Activated CD8-positive, alpha-beta memory T cell treated with anti-CD3 and anti-CD28 coated beads for 48 hours (primary cell): ENCODE measurements at places on chromosomes 16 and 17.

- DNase-seq, result no peak
These were observed 5.7 kb downstream of the DLG4 start for GRCh38 chr17:7213895-7214299.

DNA sequence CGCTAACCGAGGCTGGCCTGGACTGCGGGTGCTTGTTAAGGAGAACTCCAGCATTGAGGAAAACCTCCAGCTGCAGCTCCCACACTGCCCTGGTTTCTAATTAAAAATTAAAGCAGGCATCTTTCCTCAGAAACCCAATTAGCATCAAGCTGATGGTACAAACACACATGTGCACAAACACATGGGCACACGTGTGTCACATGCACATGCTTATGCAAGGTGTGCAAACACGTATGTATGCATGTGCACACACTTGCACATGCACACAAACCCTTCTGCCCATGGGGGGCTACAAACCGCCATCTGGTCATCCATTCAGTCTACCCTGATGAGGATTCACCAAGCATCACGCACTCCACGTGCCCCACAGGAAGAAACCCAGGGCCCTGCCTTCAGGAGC, 182.5 kb downstream of the ZNF423 start:
- no peak for DNase-seq

GRCh38 chr17:76263896-76264295, 1.3 kb upstream of the UBALD2 start:
- DNase-seq, result no peak

DNA sequence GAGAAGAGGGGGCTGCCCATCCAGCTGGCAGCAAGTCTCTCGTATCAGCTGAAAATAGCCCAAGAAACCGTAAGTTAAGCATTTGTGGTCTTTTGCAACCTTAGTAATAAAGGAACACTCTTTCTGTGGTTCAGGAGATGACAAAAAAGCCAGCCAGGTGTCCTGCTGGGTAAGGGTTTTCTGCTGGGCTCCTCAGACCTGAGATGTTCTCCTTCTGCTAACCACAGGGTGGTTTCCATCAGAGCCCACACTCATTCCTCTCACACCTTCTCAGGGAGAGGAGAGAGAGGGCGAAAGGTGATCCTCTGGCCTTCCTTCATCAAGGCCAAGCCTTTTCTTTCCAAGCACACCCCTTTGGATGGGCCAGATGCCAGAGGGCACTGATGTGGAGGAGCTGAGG, 70.7 kb downstream of the TEX14 start:
- no peak for DNase-seq

DNA sequence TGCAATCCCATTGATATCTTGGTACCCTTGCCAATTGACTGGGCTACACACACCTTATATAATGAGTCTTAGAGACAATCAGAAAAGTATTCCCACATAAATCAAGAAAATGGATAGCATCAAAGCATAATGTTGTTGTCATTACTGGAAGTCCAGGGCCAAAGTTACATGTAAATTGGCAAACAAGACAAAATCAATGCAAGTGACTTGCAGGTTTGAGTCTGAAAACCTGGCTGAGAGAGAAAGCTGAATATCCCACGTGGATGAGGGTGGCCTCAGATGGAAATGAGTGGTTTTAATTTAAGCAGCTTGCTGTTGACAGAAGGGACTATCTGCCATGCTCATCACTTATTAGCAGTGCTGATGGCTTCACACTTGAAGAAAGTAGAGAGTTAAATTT, 324.0 kb upstream of the MON1B start:
- no peak for DNase-seq

GRCh38 chr16:15648135-15648730, 1.8 kb upstream of the NDE1 start:
- DNase-seq, result no peak

DNA sequence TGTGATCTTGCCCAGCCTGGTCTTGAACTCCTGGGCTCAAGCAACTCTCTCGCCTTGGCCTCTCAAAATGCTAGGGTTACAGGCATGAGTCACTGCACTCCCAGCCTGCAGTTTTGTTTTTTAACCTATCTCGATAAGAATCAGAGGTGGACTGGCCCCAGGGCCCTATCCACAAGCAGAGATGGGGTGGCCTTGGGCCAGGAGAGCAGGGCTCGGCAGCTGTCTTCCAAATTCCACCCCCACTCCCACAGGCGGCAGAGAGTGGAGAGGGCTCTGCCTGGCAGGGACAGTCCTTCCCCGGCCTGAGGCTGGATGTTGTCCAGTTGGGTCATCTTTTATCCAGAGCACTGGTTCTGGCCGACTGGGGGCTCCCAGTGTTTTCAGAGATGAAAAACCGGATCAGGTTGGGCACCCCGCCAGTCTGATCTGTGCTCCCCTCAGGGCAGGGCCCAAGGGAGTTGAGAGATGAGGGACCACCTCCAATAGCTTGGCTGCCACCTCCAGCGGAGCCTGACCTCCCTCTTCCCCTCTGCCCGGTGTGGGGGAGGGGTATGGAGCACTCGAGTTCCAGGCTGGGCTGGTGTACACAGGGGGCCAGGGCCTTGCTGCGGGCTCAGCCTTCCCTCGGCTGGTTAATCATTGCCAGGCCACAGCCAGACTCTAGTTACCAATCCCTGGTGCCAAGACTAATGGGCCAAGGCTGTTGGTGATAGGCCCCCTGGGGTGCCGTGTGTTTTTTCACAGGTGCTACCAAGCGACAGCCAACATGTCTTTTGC, 30.3 kb upstream of the MYO15B start:
- no peak for DNase-seq

DNA sequence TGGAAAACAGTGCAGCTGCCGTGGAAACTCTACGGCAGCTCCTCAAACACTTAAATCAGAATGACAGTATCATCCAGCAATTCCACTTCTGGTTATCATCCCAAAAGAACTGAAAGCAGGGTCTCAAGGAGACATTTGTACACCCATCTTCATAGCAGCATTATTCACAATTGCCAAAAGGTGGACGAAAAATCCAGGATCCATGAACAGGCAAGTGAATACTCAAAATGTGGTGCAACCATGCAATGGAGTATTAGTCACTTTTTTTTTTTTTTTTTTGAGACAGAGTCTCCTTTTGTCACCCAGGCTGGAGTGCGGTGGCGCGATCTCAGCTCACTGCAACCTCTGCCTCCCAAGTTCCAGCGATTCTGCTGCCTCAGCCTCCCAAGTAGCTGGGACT, 10.6 kb upstream of the AATK start:
- no peak for DNase-seq

- DNase-seq, result no peak
These were observed 15.1 kb upstream of the PITPNM3 start for GRCh38 chr17:6571452-6571781.

- no peak for DNase-seq
These were observed 30.6 kb downstream of the PIGL start for GRCh38 chr17:16247586-16247984.

DNA sequence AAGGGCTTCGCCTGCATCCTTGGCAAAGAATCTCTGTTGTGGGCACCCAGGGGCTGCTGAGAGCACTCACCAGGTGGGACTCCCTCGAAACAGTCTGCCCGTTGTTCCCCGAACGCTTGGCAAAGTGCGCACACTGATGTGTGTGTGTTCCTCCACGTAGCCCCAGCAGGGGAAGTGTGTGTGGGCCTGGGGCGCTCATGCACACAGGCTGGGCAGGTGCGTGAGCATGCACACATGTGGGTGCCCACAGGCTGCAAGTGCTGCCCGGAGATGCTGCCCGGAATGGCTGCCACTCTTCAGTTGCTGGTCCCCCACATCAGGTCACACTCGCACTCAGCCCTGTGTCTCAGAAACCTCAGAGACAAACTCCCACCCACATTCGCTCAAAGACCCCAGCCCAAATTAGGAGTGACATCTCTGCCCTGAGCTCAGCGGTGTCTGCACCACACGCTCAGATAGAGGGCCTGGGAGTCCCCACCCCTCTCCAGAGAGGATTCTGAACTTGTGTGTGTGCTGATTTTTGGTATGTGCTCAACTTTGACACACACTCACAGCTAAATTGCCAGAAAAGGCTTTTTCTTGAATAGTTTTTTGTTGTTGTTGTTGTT, 119.4 kb downstream of the MGAT5B start:
- no peak for DNase-seq

DNA sequence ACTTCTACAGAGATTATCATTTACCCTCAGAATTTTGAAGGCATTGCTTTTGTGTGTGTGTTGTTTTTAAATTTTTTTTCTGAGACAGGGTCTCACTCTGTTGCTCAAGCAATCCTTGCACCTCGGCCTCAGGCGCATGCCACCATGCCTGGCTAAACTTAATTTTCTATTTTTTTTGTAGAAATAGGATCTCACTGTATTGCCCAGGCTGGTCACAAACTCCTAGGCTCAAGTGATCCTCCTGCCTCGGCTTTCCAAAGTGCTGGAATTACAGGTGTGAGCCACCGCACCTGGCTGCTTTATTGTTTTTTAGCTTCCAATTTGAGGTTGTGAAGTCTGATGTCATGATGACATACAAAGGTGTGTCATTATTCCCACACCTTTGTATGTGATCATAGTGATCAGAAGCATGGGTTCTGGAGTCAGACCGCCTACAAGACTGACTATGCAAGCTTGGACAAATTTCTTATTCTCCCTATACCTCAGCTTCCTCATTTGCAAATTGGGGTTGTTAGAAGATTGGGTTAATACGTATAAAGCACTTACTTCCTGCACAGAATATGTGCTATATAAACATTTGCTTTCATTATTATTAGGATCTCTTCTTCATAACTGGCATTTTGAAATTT, 5.8 kb downstream of the SEPHS2 start:
- no peak for DNase-seq

DNA sequence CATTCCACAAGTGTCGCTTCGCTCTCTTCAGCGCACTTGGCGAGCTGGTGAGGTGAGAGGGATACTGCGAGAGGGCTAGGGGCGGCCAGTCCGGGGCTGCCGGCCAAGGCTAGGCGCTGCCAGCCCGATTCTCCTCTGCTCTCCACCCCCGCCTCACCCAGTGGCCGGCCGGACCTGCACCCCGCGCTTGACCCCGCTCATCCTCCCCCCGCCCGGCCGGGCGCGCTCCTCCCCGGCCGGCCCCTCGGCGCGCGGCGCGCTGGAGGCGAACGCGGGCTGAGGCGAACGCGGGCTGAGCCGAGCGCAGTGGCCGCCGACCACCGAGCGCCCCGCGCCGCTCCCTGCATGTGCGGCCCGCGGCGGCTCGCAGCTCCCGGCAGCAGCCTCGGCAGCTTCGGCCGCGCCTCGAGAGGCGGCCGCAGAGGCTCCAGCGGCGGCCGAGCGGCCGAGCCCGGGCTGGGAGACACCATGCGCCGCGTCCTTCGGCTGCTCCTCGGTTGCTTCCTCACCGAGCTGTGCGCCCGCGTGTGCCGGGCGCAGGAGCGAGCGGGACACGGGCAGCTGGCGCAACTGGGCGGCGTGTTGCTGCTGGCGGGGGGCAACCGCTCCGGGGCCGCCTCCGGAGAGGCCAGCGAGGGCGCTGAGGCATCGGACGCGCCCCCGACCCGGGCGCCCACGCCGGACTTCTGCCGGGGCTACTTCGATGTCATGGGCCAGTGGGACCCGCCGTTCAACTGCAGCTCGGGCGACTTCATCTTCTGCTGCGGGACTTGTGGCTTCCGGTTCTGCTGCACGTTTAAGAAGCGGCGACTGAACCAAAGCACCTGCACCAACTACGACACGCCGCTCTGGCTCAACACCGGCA, at the start of gene SHISA9:
Gene SHISA9 (plus strand): TSS at position 2 of the 865 bp plus-strand sequence.
- no peak for DNase-seq

GRCh38 chr16:28058839-28059589, 4.5 kb downstream of the GSG1L start:
- DNase-seq, result no peak

- no peak for DNase-seq
These were observed 25.8 kb downstream of the SAP30BP start for GRCh38 chr17:75692976-75693375.

GRCh38 chr17:17533901-17534441, 37.8 kb upstream of the RASD1 start:
- no peak for DNase-seq

- no peak for DNase-seq
These were observed 19.2 kb upstream of the PITPNM3 start for GRCh38 chr17:6575596-6575988.

DNA sequence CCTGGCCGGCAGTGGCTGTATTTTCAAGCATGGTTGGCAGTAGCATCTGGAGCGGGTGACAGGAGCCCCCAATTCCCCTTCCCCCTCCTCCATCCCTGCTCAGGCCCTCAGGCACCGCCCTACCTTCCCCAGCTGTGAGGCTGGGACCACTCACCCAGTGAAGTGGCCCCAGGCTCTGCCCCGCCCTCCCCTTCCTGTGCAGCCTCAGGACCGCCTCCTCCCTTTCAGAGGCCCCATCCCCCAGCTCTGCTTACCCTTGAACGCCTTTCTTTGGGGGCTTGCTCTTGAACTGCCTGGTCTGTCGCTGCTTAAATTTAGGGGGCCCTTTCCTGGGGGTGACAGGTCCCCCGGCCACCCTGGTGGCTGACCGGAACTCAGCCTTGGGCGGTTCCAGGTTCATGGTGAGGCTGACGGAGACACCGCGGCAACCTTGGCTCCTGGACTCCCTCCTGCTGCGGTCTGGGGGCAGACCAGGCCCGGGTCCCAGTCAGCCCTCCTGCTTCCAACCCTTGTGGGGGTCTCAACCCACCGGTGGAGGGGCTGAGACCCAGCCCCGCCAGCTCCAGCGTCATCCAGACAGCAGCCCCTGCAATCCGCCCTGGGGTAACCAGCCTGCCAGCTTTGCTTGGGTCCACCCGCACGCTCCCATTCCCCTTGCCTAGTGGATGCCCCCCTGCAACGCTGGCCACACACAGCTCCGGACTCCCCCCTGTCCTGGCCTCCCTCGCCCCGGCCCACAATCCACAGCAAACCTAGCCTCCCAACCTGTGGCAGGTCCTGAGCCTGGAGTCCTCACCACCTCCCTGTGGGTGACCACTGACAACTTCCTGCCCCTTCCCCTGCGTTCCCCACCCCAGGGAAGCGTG, 3.2 kb downstream of the PDE6G start:
- no peak for DNase-seq

DNA sequence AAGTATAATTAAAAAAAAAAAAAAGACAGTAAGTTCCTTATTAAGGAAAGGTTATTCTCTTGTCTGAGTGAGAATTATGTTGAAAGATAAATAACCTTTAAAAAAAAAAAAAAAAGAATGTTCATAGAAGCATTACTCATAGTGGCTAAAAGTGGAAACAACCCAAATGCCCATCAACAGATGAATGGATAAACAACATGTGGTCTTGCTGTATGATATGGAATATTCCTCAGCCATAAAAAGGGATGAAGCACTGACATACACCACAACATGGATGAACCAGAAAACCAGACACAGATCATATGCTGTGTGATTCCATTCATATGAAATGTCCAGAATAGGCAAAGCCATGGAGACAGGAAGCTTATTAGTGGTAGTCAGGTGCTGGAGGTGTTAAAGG, 9.2 kb upstream of the CCNF start:
- DNase-seq, result no peak

DNA sequence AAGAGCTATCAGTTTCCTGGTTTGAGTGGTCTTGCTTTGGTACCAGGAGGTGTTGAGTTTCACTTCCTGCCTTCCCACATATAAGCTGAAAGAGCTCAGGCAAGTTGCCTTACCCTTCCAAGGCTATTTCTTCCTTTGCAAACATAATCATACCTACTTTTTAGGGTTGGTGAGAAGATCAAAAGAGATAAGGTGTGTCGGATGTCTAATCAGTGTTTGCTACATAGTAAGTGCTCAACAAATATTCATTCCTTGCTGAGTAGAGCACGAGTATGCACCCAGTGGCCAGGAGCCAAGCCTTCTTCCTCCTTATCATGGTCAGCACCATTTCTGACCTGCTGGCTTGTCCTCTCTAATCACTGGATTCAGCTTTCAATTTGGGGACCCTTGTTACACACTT, 12.7 kb upstream of the TMEM98 start:
- no peak for DNase-seq
